ENCODE measurements at places on chromosomes 1 and 21.

- no peak for DNase-seq
Observed at GRCh38 chr1:109503935-109504334, 5.6 kb downstream of the AMIGO1 start.

- DNase-seq: peak; percentile 19
Observed at GRCh38 chr1:161727256-161727924, 6.0 kb downstream of the FCRLB start.

DNA sequence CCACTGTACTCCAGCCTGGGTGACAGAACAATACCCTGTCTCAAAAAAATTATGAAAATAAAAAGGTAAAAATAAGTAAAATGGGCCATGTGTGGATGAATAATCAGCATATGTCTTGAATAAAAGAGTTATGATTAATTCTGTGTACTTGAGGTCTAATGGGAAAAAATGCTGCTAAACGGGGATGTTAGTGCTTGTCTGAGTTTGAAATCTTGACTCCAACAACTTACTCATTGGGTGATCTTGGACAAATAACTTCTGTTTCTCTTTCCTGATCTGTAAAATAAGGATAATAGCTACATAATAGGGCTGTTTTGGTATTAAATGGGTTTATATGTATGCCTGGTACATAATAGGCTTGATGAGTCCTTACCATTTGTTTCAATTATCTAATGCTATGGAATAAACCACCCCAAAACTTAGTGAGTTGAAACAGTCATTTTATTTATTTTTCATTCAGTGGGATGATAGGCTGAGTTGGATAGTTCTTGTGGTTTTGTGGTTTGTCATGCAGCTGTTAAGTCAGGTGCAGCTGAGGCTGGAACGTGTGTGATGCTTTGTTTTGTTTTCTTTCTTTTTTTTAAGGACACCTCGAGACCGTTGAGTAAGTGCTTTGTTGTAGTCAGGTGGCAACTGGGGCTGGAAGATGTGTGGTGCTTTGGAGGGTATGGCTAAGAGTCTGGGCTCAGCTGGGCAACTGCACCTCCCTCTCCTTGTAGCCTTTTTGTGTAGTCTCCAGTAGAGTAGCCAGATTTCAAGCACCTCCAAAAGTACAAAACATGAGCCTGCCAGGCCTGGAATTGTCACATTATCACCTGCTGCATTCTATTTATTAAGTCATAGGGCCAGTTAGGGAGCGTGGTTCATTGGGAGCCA, 4.9 kb downstream of the MDM4 start:
- peak; percentile 51 for DNase-seq

DNA sequence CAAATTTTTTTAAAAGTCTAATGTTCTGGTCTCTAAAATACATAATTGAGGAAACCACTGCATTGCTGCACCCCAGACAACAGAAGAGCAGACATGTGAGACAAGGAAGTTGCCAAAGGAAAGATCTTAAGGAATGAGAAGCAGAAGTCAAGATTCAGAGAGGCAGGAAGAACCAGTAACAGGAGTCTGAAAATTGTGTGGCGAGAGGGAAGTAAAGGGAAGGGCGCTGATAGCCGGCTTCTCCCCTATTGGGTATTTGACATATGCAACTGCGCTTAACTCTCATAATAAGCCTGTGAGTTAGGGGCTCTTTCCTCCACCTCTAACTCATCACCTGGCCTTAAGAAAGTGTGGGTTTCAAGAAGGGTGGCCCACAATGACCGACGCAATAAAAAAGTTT, 21.9 kb upstream of the KIF14 start:
- no peak for DNase-seq

DNA sequence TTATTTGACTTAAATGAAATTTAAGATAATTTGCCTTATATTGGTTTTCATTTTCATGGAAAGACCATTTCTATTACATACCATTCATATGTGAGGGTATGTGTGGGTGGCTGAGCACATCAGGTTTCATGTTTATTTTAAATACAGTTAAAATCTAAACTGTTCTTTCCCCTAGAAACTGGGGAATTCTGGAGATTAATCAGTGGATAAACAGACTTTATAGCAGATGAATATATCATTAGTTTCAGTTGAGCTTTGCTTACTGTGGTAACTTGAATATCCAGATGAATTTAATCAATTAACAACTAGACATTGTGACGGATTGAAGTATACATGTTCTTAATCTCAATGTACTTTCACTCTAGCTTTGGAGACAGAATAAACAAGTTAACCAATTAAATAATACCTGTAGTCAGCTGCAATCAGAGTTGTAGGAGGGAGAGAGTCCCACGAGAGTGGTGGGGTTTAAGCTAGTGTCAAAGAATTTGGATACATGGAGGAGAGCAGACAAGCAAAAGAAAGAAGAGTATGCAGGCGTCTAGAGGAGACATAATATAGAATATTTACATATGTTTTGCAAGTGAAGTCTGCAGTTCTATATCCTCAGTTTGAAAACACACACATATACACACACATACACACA, 97.6 kb downstream of the PDE4B start:
- DNase-seq: no peak

- DNase-seq: no peak
Observed at GRCh38 chr21:29316029-29316742, 17.5 kb downstream of the BACH1 start.

DNA sequence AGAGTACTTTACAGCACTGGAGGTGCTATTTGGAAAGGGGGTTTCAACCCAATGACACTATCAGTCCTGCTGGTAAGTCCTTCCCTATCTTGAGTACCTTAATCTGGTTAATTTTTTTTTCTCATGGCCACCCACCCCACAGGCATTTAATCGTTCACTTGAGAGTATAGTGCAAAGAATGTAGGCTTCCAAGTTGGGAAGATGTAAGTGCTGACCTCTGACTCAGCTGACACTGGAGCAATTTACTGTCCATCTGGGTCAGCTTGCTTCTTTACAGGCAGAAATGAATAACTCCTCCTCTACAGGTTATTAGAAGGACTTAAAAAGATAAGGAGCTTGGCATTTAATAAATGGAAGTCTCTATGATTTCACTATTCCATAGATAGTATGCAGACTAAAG, 89.6 kb downstream of the AK5 start:
- no peak for DNase-seq

- DNase-seq: no peak
Observed at GRCh38 chr1:38958967-38959366, 17.3 kb upstream of the RHBDL2 start.

DNA sequence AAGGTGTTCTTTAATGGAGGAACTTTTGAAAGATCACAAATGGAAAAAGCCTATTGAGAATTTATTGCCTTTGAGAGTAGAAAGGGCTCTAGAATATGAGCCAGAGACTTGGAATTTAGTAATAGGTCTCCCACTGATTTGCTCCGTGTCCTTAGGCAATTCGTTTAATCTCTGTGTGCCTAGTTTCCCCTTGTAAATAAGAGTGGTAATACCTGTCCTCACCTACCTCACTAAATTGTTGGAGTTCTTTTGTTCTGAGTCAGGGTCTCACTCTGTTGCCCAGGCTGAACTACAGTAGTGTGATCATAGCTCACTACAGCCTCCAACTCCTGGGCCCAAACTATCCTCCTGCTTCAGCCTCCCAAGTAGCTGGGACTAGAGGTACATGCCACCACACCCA, 15.0 kb upstream of the TEKT2 start:
- no peak for DNase-seq

DNA sequence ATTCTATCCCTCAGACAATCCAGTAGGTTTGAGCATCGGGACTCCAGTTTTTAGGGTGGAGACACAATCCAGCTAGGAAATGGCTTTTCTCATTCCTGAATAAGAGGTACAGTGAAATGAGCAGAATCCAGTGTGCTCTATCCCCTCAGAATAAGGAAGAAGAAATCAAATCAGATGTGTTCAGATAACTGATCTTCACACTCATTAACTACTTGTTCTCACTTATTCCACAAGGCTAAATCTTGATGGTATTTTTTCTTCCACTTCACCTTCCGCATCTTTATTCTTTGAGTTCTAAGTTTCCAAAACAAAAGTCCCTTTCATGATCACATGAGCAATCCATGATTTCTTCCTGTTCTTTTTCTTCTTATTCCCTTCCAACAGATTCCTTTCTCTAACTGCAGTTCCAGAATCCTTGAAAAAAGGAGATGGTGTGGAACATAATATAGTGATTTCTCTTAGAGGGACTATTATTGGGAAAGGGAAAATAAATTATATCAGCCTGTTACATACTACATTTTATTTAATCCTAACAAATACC, 1.7 kb downstream of the SYT11 start:
- no peak for DNase-seq

DNA sequence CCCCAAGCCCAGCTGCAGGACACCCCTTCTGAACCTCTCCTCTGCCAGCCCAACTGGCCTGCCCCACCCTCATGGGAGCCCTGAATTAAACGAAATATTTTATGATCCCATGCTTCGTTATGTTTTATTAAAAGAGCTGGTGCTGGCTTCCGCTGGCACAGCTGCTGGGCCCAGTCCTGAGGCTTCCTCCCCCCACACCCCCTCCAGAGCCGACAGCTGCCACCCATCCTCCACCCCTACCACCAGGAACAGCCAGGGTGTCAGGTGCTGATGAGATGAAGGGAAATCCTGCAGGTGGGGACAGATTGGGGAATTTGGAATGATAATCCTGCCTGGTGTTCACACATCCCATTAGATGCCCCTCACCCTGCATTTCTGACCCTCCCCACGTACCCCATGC, 19.0 kb downstream of the IGSF21 start:
- DNase-seq: no peak

DNA sequence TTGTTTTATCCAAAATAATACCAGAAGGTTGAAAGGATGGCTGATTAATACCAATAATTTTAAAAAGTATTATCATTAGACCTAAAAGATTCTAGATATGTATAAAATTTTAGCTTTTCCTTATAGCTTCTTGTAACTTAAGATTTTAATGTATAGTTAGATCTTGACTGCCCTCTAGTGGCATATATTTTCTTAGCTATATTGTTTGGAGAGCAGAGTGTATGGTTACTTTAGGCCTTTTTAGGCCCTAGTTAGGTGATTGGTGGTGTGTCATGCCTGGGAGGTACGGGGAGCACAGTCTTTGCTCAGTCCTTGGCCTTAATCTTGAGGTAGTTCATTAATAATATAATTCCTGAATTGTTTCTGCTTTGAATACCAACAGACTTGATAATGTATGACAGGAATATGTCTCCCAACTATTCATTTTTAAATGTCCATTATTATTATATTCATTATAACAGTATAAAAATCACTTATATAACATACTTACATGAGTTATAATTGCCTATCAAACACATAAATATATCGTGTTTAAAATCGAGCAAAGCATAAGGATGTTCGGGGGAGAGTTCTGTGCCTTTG, 328.4 kb downstream of the ZP4 start:
- no peak for DNase-seq

GRCh38 chr1:245953876-245954660, 553.0 kb downstream of the SMYD3 start:
- no peak for DNase-seq

GRCh38 chr1:51000160-51000559, 30.1 kb downstream of the CDKN2C start:
- DNase-seq: no peak

GRCh38 chr1:31615939-31616338, 1.6 kb upstream of the HCRTR1 start:
- no peak for DNase-seq

- no peak for DNase-seq
Observed at GRCh38 chr1:205950826-205951549, 7.7 kb upstream of the SLC26A9 start.

- DNase-seq: no peak
Observed at GRCh38 chr1:95086949-95087533, 14.3 kb upstream of the ALG14 start.

- no peak for DNase-seq
Observed at GRCh38 chr1:222786121-222786520, 28.7 kb upstream of the DISP1 start.

- no peak for DNase-seq
Observed at GRCh38 chr21:27722095-27722494, 755.2 kb upstream of the ADAMTS5 start.

GRCh38 chr21:45032977-45033710, 41.2 kb upstream of the ADARB1 start:
- DNase-seq: no peak

DNA sequence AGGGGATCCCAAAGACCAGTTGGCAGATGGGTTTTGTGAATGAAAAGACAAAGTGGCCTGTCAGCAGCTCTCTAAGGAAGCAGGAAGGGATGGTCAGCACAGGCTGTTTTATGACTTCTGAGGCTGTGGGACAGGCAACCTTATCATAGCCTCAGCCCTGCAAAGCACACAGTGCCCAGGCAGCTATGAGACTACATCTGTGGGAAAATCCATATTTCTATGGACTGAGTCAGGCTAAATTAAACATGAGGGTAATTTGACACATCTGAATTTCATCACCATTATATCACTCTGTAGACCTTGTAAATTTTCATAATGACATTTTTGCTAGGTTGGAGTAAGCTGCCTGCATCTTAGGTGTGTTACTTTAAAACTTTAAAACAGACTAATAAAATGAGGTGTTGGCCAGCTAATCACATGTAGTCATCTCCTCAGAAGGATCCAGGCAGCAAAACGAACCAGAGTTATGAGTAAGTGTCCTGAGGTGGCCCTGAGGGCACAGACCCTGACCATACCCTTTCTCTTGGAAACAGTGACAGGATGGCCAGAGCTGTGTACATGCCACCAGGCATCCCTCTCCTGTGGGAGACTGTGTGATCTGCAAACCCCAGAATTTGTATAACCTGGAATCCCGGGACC, 14.6 kb downstream of the NGF start:
- DNase-seq: no peak

GRCh38 chr1:52602856-52603600, 857 bp downstream of the GPX7 start:
- DNase-seq: peak; percentile 16

- DNase-seq: peak; percentile 58
Observed at GRCh38 chr1:35544976-35545375, 12.2 kb downstream of the KIAA0319L start.

- DNase-seq: no peak
Observed at GRCh38 chr21:35404247-35404646, 355.1 kb upstream of the RUNX1 start.

- DNase-seq: no peak
Observed at GRCh38 chr1:29478879-29479278, 242.6 kb downstream of the PTPRU start.

DNA sequence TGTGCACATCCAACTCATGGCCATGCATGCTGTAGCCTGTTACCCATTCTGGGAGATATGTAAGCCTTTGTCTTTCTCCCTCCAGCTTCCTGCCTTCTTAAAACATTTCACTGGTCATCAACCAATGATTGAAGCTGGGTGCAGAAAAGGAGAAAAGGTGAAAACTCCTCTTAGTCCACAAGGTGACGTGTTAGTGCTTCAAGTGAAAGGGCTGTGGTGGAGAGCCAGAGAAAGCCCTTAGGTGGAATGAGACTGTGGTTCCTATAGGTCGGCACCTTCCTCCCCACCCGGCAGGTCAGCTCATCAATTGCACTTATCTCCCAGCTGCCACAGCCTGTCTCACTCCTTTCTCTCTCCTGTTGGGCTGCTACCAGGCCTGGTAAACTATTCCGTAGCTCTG, 30.4 kb downstream of the ERG start:
- no peak for DNase-seq

Measured in activated naive CD4-positive, alpha-beta T cell treated with Interleukin-2 at 50 U/mL for 16 hours (primary cell).